ENCODE measurements at places on chromosomes 7 and 10.

DNA sequence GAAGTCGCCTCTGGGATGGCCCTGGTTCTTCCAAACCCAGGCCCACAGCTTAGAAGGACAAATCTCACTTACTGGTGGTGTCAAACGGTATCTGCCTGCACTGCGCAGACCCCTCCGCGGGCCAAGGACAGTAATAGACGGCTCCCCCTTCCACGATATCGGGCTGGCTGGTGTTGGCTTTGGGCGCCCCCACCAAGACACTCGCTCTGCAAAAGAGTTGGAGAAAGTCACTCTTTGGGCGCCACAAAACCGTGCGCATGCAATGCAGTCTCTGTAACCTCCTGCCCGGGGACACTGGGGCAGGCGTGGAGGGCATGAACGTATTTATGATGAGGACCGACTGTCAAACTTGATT, 1.1 kb downstream of the ITGA8 start:
- no peak for DNase-seq

DNA sequence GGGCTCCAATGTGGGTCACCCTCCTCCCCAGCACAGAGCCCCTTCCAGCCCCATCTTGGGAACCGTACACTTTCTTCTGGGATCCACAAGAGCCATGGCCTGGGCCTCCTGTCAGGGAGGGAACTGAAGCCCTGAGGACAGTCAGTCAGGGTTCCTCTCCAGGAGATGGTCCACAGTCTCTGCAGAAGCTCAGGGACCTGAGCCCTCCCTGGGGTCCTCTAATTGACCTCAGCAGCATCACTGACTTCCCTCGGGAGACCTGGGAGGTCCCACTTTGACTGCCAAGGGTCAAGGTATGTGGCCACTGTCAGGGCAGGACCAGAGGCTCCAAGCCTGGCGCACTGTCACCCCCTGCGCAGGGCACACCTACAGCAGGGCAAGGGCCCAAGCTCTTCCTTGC, 32.3 kb downstream of the NOD1 start:
- no peak for DNase-seq

GRCh38 chr10:51066231-51066630, 8.1 kb upstream of the PRKG1 start:
- DNase-seq = no peak

GRCh38 chr7:151884312-151885201, 7.6 kb upstream of the PRKAG2 start:
- no peak for DNase-seq

GRCh38 chr10:89236226-89236797, 15.3 kb downstream of the LIPA start:
- no peak for DNase-seq

DNA sequence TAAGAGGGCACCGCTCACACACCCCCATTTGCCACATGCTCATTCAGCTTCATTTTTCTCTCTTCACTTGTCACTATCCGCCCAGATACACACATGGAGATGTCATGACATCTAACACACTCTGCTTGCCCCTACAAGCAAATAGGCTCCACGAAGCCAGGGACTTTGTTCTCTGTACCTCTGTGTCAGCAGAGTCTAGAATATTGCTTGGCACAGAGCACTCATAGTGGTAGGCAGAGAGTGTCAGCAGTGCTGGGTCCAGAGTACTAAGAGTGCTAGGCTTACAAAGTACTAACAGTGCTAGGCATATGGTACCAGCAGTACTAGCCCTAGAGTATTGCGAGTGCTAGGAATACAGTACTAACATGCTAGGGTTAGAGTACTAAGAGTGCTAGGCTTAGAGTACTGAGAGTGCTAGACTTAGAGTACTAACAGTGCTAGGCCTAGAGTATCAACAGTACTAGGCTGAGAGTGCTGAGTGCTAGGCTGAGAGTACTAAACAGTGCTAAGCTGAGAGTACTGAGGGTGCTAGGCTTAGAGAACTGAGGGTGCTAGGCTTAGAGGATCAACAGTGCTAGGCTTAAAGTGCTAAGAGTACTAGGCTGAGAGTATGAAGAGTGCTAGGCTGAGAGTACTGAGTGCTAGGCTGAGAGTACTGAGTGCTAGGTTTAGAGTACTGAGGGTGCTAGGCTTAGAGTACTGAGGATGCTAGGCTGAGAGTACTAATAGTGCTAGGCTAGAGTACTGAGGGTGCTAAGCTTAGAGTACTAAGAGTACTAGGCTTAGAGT, 166.1 kb downstream of the PRKAG2 start:
- DNase-seq = no peak

GRCh38 chr7:70680743-70681468, 451.0 kb upstream of the GALNT17 start:
- DNase-seq = no peak

DNA sequence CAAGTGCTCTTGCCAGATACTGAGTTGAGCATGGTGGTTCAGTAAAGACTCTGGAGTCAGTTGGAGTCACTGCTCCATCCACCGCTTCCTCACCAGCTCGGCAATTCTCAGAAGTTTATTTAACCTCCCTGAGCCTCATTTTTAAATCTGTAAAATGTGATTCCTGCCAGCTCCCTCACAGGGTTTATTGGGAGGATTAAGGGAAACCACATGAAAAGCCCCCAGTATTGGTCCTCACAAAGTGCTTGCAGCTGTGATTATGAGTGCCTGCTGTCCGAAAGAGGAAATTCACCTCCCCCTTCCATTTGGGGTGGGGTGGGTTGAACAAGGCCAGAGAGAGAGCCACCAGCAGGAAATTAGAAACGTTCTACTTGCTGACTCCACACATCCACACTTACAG, 99.0 kb downstream of the AOAH start:
- DNase-seq = no peak

DNA sequence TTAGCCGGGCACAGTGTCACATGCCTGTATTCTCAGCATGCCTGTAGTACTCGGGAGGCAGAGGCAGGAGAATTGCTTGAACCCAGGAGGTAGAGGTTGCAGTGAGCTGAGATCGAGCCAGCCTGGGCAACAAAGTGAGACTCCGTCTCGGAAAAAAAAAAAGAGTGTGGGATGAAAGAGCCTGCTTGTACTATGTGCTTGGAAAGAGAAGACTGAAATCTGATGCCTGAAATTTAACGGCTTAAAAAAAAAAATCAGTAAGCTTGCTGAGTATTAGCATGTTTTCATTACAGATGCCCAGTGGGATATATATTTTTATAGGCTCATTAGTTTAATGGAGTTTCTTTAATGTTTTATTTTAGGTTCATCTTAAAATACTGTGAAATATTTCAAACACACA, 4.2 kb downstream of the NT5C2 start:
- no peak for DNase-seq

DNA sequence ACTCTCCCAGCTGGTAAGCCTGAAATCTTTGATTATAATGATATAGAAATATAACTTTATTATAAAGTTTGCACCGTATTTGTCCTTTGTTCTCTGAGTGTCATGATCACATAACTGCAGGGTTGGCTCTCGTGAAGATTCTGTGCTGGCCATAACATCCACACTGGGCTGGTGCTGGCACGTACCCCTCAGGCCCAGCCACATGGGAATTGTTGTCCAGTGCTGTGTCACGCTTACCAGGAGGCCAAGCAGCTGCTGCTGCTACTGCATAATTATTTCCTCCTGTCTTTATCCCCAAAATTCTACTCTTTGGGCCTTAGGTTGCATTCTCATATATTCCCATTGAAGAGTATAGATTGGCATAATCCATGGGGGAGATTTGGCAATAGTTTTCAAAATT, 20.8 kb upstream of the UCN3 start:
- DNase-seq = no peak

DNA sequence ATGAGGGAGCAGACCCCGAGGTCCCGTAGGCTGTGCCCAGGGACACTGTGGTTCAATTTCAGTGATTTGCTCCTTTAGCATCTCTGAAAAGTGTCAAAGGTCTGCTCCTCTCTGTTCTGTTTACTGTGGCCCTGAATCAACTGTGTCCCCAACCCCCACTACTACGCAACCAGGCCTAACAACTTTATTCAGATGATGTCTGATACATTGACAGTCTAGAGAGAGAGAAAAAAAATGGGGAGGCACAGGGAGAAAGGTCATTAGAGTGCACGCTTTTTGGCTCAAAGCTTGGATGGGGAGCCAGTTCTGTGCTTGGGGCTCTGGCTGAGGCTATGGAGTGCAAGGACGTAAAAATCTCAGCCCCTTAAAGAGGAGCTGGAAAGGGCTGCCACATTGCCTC, 77.9 kb downstream of the FAM107B start:
- DNase-seq = no peak

GRCh38 chr7:149727053-149727898, 46.1 kb downstream of the ZNF467 start:
- DNase-seq = no peak

DNA sequence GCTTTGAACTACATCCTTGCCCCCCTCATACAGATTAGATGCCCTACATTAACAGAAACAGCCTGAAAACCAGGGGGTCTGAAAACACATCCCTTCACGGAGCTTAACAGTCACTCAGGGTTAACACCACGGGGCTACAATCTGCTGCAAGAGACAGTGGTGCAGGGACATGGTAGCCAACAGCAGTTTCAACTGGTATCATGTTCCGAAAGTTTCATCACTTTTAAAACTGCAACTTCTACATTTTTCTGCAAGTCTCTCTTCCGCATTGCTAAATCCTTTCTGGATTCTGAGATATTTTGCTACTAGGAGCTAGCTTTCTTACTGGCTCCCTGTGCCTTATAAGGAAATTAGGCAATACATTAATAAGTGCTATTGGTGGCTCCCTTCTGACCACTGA, 92.6 kb downstream of the JAZF1 start:
- no peak for DNase-seq

DNA sequence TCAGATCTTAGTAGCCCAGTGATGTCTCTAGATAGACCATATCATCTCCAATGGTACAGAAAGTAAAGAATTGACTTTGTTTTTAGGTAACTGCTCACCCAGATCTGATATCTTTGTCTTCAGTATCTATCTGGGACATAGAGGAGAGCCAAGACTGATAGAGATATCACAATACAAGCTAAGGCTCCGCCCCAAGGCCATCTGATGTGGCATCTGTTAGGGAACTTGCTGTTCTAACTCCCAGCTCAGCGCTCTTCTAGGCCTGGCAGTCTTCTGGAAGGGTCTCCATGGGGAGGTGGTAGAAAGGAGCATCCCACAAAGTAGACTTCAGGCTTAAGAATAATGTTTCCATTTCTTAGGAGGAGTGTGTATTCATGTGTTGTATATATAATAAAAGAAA, 88.4 kb upstream of the SAMD8 start:
- no peak for DNase-seq

GRCh38 chr10:31515819-31516402, 196.9 kb downstream of the ZEB1 start:
- no peak for DNase-seq

GRCh38 chr7:36661135-36661840, 63.0 kb downstream of the AOAH start:
- DNase-seq = peak; percentile 32

- no peak for DNase-seq
These were observed 85.7 kb upstream of the COL13A1 start for GRCh38 chr10:69715899-69716606.

GRCh38 chr10:3946234-3947229, 161.5 kb upstream of the KLF6 start:
- peak; percentile 26 for DNase-seq

DNA sequence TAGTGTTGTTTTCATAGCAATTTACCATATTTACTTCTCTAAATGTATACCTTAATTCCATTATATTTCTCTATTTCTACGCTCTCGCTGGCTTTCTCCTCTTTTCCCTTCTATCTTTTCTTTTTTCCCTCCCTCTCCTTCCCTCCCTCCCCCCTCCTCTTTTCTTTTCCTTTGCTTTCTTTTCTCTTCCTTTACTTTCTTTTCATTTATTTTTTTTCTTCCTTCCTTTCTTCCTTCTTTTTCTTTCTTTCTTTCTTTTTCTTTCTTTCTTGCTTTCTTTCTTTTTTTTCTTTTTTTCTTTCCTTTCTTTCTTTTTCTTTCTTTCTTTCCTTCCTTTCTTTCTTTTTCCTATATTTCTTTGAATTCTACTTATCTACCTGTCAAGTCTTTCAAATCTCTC, 533.0 kb upstream of the POT1 start:
- no peak for DNase-seq

DNA sequence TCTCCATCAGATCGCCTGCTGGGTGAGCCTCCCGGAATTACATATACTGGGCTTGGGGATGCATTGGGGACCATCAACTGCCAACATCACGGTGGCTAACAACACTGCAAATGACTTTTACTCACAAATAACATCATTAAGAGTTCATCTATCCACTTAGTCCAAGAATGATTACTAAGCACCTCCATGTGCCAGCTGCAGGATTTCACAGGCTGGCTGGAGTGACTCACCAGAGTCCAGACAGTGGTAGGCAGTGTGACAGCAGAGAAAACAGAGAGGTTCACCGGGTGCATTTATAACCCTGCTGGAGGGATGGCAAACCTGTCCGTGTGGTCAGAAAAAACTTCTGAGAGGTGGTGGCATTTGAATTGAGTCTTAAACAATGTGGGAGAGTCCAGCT, 3.2 kb upstream of the IGFBP3 start:
- peak; percentile 68 for DNase-seq

GRCh38 chr7:17027143-17027788, 145.5 kb upstream of the AGR3 start:
- no peak for DNase-seq

GRCh38 chr10:4130685-4131084, 345.7 kb upstream of the KLF6 start:
- DNase-seq = no peak

DNA sequence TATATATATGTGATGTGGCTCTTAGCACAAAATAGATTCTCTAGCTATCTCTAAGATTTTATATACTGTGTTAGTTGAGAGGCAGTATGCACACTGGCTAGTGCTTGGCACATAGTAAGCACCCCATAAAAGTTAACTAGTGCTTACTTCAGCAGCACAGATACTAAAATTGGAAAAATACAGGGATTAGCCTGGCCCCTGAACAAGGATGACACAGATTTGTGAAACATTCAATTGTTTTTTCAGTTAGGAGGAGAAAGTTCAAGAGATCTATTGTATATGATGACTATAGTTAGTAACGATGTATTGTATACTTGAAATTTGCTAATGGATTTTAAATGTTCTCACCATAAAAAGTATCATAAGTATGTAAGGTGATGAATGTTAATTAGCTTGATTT, 78.3 kb upstream of the LRRC17 start:
- DNase-seq = no peak

- no peak for DNase-seq
These were observed 4.6 kb downstream of the SLC13A4 start for GRCh38 chr7:135723411-135723810.

DNA sequence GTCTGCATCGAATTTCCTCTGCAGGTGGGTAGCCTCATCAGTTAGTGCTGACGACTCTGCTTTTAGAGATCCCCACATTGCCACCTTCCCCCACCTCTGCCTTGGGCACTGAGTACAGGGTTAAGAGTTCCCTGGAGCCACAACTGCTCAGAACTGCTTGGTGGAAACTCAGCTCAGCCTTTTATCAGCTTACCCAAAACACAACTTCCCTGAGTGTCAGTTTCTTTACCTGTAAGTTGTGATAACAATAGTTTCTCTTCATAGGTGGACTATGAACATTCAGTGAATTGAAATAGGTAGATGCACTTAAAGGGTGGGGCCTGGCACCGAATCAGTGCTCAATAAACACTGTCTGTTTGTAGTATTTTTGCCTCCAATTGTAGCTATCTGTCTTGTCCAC, 11.3 kb downstream of the ASB13 start:
- no peak for DNase-seq

Measured in DMS53 (cell line).